ENCODE measurements at places on chromosomes 7 and 10.
A peak's percentile ranks its signal among the peaks of the same experiment; 100 is the strongest.

- no peak for DNase-seq
Observed at GRCh38 chr7:21345361-21345760, 82.5 kb upstream of the SP4 start.

- DNase-seq: no peak
Observed at GRCh38 chr7:8136051-8136730, 125.8 kb downstream of the ICA1 start.

DNA sequence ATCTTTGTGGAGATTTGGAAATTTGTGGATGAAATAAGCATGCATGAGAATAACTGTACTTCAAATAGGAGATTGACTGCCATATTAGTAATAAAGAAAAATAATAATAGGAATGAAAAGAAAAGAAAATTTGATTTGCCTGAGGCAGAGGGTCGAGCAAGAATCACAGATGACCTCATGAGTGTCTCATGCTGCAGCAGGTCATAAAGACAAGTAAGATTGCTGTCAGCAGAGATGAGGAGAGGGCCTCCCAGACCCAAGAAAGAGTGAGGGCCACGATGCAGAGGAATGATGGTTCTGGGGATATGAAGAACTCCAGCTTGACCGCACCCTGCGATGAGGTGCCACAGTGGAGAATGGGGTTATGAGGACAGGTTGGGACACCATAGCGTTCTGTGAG is 39.2 kb downstream of the TOMM7 start:
- no peak for DNase-seq

GRCh38 chr7:149334930-149335329 is 72.9 kb downstream of the ZNF783 start:
- DNase-seq: no peak

- DNase-seq: no peak
Observed at GRCh38 chr10:61329854-61330253, 123.3 kb downstream of the TMEM26 start.

DNA sequence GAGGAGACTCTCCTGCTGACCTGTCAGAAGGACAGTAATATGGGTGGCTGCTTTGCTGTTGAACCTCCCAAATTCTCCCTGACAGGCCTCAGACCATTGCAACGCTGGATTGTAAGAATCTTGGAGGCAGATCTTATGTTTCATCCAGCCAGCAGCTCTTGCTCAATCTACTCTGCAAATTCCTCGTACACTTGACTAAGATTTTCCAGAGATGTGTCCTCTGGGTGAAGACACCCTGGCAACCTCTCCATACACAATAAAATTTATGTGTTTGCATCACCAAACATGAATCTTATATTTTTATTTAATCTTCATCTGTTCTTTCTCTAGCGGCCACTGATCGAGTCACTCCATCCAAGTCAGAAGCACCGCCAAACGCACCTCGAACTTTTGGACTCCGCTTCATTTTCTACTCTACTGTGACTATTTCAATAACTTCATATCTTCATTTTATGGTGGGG is 623.1 kb downstream of the ACTR3B start:
- DNase-seq: peak; percentile 96

DNA sequence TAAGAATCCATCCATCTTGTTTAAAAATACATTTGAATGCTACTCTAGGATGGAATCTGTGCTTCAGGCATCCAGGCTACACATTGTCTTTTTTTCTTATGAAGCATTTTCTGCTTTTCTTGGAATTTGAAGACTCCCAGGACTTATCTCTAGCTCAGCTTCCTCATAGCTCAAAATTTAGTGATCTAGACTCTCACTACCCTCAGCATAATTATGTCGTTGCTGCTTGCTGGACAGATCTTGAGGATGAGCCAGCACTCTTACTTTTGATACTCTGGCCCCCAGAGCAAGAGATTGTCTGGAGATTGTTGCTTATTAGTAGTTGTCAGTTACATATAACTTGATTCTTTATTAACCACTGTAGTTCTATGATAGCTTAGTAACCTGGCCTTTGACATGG is 83.3 kb upstream of the FGL2 start:
- no peak for DNase-seq

Data from skin of body (tissue), 3 donors.